ENCODE measurements at places on chromosomes 11 and 22.
A peak's percentile ranks its signal among the peaks of the same experiment; 100 is the strongest.

GRCh38 chr11:47861728-47862127 is 13.6 kb upstream of the NUP160 start:
- no peak for DNase-seq

GRCh38 chr22:43388420-43388851 is 23.4 kb upstream of the MPPED1 start:
- peak; percentile 48 for DNase-seq

DNA sequence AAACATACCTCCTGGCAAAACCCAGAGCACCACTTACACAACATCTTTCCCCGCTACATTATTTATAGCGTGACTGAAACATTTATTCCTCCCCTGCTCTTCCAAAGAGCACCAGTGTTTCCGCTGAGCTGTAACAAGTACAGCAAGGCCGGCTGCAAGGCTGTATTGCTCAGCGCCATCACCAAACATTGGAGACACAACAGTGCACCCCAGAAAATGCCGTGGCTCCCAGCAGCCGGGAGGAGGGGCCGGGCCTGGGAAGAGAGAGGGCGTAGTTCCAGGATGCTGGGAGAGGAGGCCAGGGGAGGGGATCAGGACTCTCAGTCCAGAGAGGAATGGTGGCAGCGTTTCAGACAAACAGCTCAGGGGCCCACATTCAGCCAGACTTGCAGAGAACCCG is 133.2 kb downstream of the DSCAML1 start:
- no peak for DNase-seq

DNA sequence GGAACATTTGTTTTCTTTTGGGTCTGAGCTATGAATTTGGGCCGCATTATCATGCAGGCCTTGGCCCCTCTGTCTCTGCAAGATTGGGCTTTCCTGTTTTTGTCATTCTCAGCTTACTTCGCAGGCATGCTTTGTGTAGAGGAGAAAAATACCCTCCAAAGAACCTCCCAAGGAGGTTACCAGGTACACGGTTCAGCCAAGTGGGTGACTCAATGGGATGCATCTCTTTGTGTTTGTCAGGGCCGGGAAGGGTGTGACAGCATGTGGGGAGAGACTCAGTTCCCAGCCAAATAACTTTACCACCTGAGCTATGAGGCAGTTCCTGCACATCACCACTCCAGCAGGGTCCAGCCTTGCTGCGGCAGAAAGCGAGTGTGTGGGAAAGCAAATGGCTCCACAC is 47.8 kb upstream of the CLDN5 start:
- no peak for DNase-seq

GRCh38 chr11:7451520-7451919 is 33.8 kb upstream of the OLFML1 start:
- no peak for DNase-seq

DNA sequence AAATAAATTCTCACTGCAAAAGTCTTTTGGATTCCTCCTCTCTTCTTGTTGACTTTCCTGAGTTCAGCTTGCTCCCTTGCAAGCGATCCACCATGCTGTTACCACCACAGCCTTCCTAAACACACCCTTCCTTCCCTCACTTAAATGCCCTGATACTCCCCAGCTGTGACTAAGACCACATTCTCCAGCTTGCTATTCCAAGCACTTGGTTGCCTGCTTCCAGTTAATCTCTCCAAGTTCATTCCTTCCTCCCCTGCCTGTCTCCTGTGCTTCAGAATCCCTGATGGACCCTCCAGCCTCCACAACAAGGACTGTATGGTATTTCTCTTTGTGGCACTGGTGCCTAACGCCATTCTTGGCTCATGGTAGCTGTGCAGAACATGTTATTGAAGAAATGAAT is 603.9 kb upstream of the CADM1 start:
- DNase-seq: no peak

DNA sequence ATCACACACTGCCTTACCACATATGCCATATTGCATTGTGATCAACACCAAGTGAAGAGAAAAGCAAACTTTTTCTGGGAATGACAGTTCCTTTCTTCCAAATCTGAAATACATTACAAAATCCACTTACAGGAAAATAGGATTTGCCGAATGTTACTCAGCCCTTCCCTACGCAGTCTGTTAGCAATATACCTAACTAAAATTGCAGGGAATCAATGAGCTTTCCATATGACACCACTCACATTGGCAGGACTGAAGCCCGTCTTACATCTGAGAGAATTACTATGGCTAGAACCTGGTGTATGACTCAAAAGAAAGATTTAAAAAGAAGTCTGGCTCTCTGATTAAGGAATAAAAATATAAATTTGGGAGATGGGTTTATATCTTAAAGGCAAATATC is 136.0 kb downstream of the LRRC4C start:
- DNase-seq: no peak

DNA sequence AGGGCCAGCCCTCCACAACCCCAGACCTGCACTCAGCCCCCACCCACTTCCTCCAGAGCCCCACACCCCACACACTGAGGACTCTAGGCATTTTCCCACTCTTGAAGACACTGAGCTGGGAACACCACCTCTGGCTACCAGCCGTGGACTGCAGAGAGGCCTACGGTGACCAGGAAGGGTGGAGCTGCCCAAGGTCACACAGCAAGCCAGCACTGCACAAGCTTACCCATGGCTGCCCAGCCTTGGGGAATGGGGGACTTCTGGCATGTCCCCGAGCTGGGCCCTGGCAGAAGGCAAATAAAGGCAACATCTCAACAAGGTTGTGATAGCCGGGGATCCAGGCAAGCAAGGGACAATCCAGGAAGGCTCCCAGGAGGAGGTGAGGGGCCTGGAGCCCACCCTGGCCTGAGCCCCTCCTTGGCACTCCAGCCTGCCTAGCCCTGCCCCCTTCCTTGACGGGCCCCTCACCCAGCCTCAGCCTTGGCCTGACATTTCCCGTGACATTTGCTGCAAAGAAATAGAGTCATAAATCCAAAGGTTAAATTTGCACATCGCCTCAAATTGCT is 5.5 kb downstream of the RTN4R start:
- no peak for DNase-seq

GRCh38 chr22:28450109-28450508 is 229.5 kb downstream of the TTC28 start:
- no peak for DNase-seq

DNA sequence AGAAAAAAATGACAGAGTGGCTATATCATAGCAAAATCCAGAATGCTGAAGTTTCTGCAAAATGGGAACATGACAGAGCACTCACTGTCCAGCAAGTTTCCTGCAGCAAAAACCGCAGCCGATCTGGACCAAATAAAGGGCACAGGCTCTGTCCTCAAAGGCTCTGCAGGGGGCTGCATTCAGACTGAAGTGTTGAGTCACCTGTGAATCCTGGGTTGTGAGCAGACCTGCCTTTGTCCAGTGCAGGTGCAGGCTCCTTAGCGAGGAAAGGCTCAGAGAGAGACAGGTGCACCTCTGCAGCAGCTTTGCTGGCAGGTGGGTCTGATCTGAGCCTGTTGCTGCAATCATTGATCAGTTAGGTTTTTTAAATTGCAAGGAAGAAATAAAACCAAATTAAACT is 29.3 kb upstream of the NFAM1 start:
- DNase-seq: no peak

DNA sequence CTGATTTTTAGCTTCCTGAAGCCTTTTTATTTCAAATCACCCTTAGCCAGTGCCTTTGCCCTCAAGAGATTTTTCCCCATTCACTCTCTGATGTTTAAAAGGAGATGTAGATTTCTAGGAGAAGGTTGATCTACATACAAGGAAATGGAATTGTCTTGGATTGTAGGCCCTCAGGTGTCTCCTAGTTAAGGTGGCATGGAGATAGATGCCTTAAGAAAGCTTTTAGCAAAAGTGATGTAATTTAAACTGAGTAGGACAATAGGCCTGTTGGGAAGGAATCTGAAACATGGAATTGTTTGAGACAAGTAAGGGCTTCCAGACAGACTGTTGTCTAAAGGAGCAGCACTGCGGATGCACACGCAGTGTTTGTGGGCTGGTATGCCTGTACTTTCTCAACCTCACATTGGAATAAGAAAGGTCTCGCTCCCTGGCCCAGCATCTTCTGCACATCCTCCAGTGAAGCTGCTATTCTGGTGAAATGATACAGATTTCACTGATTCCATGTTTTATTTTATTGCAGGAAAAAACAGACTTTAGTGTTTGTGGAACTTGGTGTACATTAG is 69.8 kb upstream of the SLC25A18 start:
- no peak for DNase-seq

- DNase-seq: no peak
These were observed 8.4 kb upstream of the RANBP1 start for GRCh38 chr22:20107471-20107901.

- no peak for DNase-seq
These were observed 63.7 kb downstream of the HIRA start for GRCh38 chr22:19367763-19368367.

- no peak for DNase-seq
These were observed 4.3 kb upstream of the RGL4 start for GRCh38 chr22:23686416-23687024.

GRCh38 chr11:83172551-83172950 is 15.6 kb downstream of the PCF11 start:
- no peak for DNase-seq

DNA sequence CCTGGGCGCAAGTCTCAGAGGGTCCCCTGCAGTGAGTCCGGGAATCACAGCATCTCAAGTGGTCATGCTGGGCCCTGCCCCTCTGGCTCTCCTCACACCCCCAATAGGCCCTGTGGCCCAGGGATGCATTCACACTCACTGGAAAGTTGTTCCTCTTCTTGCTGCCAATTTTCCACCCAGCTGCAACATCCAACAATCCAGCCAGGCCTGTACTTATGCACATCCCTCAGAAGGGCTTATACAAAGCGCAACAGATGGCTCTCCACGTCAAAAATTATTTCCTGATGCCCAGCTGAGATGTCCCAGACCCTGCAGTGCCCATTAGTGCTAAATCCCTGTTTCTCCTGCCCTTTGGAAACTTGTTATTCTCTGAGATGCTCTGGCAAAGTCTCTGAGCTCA is 407.8 kb upstream of the NARS2 start:
- DNase-seq: no peak

- DNase-seq: peak; percentile 4
These were observed 87.8 kb upstream of the NNMT start for GRCh38 chr11:114208377-114208776.

GRCh38 chr11:45133878-45134277 is 12.6 kb upstream of the PRDM11 start:
- no peak for DNase-seq

DNA sequence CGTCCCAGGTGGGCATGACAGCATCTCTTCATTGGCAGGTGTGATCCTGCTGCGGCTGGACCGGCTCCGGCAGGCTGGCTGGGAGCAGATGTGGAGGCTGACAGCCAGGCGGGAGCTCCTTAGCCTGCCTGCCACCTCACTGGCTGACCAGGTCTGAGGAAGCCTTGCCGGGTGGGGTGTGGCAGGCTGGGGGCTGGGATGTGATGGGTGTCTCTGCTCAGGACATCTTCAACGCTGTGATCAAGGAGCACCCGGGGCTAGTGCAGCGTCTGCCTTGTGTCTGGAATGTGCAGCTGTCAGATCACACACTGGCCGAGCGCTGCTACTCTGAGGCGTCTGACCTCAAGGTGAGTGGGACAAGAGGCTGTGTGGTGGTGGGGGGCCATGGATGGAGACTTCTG is 3.5 kb downstream of the LARGE2 start:
- no peak for DNase-seq

DNA sequence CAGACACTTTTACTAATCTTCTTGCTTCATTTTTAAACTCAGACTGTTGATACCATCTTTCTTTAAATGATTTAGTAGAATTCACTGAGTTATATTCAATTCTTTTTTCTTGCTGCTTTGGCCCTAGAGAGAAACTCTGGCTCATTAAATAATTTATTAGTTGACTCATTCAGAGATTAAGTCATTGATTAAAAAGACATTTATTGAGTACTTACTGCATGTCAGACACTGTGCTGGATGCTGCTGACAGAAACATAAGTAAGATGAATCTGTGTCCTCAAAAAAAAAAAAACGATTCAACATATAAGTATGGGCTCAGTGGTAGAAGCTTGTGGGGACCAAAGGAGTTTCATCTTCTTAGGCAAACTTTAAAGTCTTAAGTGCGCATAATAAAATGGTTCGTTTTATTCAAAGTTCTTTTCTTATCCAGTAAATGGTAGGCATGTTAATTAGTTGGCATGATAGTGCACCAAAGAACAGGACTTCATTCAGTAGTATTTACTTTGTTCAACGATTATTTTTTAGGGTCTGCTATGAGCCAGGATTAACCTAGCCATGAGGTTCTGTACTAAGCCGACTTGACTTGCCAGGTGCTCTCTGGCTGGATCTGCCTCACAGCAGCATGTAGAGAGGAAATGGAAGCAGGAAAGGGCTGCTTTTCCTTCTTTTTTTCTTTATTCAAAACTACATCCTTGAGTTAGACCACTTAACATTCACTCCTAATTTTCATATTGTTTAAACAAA is 281.0 kb upstream of the CTSC start:
- no peak for DNase-seq

DNA sequence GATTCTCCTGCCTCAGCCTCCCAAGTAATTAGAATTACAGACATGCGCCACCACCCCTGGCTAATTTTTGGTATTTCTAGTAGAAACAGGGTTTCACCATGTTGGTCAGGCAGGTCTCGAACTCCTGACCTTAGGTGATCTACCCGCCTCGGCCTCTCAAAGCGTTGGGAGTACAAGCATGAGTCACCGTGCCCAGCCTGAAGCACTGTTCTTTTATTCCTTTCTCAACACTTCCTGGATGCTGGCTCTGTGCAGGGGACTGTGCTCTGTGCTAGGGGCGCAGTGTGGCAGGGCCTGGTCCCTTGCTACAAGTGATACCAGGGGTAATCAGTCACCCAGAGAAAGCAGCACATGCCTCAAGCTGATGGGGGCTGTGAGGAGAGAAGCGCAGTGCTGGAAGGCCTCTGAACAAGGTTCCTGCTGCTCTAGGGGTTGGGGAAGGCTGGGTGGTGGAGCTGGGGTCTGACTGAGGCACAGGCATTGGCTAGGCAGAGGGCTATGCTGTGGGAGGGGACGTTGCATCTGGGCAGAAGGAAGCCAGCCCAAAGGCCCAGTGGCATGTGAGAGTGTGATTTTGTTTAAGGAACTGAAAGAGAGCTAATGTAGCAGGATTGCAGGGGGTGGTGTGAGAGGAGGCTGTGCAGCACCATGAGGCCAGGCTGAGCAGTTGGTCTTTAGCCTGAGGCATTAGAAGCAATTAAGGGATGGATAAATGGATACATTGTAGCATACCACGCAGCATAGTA is 42.5 kb downstream of the CABIN1 start:
- no peak for DNase-seq

DNA sequence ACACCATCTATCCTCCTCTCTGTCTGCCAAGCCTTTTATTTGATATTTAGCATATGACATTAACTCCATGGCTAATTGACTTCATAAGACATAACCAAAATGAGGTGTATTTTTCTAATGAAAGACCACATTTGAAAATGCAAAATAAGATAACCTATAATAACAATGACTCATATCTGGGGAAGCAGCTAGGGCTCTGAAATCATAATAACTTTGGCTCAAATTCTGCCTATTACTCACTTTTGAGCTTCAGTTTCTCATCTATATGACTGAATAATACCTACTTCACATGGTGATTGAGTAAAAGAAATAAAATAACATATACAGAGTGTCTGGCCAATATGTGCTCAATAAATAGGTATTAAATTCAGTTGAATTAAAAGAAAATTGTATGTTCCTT is 1419.8 kb upstream of the TENM4 start:
- no peak for DNase-seq

GRCh38 chr22:32987081-32987631 is 71.0 kb downstream of the SYN3 start:
- DNase-seq: no peak
